ENCODE measurements at places on chromosomes 3 and 15.

DNA sequence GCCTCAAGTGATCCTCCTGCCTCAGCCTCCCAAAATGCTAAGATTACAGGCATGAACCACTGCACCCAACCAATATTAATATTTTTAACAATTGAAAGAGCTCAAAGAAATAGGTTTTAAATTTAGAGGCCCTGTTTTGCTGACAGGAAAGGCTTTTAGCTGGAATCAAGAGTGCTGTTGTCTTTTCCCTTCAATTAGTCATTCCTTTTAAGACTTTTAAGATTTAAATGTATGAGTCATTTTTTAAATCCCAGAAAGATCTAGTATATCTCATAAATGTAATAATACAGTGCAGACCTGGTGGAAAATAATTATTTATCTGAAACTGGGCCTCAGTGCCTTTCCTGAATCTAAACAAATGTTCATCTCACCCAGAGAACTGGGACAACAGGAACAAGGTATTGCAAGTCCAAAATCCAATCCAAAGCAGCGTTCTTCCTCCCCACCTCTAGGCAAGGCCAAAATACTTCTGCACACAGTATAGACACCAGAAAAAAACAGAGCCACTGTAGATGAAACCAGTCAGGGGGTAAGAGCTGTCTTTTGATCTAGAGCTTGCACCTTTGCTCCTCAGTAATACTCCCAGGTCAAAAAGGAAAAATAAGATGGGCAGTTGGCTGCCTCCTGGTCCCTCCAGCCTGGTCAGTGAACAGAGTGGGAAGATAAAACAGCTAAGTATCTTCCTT, 14.4 kb downstream of the AGTR1 start:
- no peak for DNase-seq

DNA sequence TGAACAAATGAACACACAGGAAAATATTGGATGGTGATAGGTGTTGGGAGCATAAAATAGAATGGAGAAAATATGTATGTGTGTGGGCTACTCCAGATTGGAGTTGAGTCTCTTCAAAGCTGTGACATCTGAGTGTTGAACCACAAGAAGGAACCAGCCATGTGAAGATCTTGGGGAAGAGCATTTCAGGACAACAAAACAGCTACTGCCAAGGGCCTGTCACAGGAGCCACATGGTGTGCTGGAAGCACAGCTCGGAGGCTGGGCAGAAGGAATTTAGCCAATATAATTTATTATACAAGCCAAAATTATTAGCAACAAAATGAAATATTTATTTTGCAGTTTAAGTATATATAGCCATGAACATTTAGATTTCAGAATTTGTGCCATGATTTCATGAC, 108.3 kb upstream of the FGF7 start:
- DNase-seq: no peak

DNA sequence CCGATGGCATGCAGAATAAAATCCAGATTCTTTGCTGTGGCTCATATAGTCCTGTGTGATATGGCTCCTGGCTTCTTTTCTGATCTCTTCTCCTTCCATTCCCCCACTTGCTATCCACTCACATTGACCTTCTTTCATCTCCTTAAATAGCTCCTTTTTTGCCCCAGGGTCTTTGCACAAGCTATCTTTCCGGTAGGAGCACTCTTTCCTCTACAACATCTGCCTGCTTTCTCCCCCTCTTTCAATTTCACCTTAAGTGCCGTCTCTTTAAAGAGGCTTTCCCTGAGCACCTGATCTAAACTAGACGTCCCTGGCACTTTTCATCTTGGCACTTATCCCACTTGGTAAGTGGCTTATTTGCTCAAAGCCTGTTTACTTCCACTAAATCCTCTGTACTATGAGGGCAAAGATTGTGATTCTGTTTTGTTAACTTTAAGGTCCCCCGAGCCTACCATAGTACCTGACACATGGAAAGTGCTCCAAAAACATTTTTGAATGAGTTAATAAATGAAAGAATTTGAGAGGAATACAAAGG, 323.3 kb upstream of the TLE3 start:
- DNase-seq: no peak

- no peak for DNase-seq
Observed at GRCh38 chr3:195932418-195933043, 24.2 kb upstream of the TNK2 start.

DNA sequence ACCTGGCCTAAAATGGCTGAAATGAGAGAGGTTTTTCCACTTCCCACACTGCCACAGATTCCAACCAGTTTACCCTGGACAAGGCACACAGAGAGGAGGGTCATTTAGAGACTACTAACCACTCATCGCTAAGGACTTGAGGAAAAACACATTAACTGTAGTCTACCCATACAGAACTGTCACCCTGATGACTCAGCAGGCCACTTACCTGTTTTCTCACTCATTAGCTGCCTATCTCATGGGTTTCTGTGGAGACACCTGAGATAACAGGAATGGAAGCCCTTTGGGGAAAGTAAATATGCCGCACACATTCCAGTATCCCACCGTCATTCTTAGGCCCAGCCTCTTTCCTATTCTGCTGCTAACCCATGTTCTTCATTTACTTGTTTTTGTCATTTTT, 50.0 kb downstream of the ABCC5 start:
- no peak for DNase-seq

DNA sequence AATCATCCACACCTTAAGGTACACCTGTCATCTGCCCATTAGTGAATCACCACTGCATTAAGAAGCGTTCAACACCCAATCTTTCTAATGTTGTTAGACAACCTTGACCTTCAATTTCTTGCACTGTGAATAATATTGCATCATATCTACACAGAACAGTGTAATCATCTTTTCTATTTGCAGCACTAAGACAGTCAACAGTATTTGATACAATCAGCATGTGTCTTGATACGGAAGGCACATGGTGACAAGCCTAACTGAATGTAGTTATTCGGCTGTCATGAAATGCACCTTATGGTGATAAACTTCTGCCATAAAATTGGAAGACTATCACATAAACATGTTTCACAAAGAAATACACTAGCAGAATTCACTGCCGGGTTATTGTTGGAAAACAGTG, 253.9 kb upstream of the THRB start:
- no peak for DNase-seq

GRCh38 chr15:85100186-85100937, 118.7 kb downstream of the PDE8A start:
- no peak for DNase-seq

GRCh38 chr3:52907497-52907896, 10.1 kb upstream of the STIMATE start:
- no peak for DNase-seq

DNA sequence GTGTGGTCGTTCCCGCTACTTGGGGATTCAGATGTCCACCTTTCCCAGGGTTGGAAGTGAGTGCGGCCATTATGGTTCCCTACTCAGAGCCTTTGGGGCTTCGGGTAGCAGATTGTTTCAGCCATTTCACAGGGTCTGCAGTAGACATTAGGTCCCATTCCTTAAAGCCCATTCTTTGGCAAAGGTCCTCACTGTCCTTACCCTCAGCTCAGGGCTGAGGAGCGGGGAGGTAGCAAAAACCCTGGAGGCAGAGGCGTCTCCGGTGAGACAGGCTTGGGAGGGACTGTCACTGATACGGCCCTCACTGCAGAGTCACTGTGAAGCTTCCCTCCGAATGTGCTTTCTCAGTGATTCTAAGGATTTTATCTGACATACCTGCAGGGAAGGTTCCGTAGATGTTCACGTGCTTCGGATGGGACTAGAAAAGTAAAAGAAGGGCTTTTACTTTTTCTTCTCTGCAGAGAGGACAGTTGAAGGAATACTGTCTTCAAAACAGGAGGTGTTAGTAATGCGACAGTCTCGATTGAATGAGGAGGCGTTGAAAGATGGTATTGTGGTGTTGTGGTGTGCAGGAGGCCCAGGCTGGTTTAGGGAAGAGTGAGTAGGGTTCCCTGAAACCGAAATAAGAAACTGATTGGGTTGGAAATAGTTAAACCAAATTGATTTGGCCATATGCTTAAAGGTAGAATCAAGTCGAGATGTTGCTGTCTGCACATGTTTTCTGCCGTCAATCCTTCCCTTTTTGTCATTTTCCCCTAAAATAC, 630 bp downstream of the ATP6V1A start:
- DNase-seq: peak; percentile 49

GRCh38 chr3:47280519-47280918, 2.1 kb downstream of the KIF9 start:
- DNase-seq: no peak

- DNase-seq: no peak
Observed at GRCh38 chr15:45338417-45338816, 39.9 kb downstream of the GATM start.

DNA sequence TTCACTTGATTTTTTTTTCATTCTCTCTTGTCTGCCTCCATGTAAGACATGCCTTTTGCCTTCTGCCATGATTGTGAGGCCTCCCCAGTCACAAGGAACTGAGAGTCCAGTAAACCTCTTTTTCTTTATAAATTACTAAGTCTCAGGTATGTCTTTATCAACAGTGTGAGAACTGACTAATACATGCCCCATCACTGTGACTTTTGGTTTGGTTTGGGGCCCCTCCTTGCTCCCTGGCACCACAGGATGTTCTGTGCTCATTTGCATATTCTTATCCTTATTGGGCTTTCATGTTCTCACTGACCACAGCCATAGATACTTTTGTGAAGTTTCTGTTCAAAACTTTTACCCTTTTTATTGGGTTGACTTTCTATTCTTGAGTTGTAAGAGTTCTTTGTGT, 3.8 kb upstream of the PRR20G start:
- no peak for DNase-seq

DNA sequence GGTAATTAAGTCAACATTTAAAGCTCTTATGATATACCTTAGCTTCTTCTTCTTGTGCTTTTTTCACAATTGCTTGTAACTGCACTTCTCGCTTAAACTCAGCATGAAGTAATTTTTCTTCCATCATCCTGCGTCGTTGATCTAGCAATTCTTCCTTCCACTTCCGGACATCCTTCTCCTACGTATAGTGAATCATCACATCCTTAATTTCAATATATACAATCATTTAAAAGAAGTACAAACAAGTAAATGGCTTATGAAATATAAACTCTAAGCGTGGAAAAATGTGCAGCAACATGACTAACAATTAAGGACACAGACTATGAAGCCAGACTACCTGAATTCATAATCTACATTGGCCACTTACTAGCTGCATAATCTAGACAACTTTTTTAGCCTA, 151.4 kb downstream of the SCAPER start:
- DNase-seq: no peak

- no peak for DNase-seq
Observed at GRCh38 chr3:68062926-68063325, 408.5 kb upstream of the SUCLG2 start.

- no peak for DNase-seq
Observed at GRCh38 chr15:25022233-25022632, 67.4 kb downstream of the SNRPN start.

- peak; percentile 60 for DNase-seq
Observed at GRCh38 chr3:149967086-149967685, 3.5 kb downstream of the PFN2 start.

GRCh38 chr3:168284728-168285127, 189.0 kb upstream of the GOLIM4 start:
- DNase-seq: no peak

GRCh38 chr3:45659661-45660566, 29.3 kb upstream of the SACM1L start:
- peak; percentile 55 for DNase-seq

GRCh38 chr3:11558002-11558401, 85.7 kb downstream of the VGLL4 start:
- DNase-seq: no peak

DNA sequence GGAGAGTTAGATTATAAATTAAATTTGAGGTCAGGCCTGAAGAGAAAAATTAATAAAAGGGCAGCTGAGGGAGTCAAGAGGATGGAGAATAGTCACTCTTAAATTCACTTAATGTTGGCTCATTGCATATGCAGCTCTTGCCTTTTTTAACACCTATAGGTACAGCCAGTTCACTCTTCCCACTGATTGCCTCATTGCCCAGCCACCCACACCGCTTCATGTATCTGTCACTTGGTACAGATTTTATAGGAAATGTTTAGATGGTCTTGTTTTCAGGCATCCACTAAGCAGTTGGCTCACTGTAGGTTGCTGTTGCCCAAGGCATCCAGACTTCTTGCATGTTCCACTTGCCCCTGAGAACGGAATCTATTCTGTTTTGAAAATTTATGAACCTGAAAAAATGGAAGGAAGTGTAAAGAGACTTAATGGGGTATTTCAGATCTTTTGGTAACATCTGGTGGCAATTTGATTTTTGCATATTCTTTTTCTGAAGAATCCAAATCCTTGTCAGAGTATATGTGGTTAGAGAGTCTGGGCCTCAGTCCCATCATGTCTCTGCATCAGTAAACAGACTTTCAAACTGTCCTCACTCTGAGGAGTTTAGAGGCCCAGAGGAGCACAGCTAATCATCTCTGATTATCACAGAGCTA, 151.9 kb downstream of the RBPMS2 start:
- no peak for DNase-seq

GRCh38 chr3:95476534-95476933, 1337.9 kb upstream of the EPHA6 start:
- DNase-seq: no peak

- no peak for DNase-seq
Observed at GRCh38 chr15:84586696-84587095, 14.1 kb upstream of the ZSCAN2 start.

- no peak for DNase-seq
Observed at GRCh38 chr3:189108067-189108466, 63.7 kb upstream of the TPRG1 start.

GRCh38 chr3:127124120-127124519, 68.8 kb upstream of the PRR23E start:
- no peak for DNase-seq

DNA sequence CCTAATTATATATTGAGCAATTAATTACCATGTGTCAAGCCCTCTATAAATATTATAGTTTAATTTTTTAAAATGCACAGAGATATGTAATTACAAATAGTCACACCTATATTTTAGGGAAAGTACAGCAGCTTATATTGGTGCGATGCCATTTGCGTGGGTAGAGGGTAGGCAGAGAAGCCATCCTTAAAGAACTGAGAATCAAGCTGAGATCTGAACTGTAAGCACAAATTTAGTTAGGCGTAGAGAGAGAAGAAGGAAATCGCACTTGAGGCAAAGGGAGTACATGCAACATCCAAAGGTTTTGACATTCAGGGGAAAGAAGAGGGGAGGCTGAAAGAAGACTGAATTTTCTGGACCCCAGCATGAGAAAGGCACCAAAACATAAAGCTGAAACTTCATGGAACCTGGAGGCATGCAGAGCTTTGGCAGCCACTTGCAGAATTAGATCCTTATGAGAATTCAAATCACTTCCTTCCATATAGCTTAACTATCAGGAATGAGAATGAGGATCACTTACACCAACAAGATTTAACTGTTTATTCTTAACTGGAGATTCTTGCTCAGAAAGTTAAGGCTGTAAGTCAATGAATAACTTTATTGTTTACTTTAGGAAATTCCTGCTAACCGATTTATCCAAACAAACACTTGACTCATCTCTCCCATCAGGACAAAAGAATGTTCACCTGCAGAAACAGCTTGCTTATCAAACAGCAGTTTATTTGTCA, 114.3 kb downstream of the TGFBR2 start:
- no peak for DNase-seq
